ENCODE measurements at places on chromosomes 5 and 9.

DNA sequence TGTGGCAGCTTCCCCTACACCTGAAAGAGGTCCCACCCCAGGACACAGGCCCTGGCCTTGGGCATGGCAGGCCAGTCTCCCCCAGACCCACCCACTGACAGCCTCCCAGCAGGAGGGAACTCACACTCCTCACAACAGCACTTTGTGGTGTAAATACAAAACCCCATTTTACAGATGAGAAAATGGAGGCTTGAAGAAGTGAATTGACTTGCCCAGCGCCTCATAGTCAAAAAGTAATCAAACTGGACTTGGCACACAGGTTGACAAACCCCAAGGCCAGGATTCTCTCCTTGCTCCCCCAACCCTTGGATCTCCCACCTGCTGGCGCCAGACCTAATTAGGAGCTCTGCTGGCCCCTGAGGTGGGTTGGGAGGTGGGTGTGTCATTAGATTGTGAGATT, 29.2 kb upstream of the NEK6 start:
- DNase-seq = no peak

GRCh38 chr9:70438341-70438928, 24.0 kb upstream of the KLF9 start:
- DNase-seq = no peak

DNA sequence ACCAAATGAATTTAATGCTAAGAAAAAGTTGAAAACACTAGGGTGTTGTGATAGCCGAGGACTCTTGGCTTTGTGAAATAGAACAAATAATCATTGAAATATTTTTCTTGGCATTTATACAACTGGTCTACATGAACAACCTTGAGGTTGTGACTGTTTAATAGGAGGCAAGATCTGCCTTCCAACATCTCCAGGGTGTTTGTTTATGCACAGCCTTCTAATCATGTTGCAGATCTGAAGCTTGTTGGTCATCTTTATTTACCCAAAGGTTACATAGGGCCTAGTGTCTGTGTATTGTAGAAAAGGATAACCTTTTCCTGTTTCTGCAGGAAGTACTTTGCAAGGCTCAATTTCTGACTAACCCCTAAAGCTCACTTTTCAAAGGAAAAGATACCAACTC, 65.2 kb upstream of the RANBP3L start:
- DNase-seq = no peak

DNA sequence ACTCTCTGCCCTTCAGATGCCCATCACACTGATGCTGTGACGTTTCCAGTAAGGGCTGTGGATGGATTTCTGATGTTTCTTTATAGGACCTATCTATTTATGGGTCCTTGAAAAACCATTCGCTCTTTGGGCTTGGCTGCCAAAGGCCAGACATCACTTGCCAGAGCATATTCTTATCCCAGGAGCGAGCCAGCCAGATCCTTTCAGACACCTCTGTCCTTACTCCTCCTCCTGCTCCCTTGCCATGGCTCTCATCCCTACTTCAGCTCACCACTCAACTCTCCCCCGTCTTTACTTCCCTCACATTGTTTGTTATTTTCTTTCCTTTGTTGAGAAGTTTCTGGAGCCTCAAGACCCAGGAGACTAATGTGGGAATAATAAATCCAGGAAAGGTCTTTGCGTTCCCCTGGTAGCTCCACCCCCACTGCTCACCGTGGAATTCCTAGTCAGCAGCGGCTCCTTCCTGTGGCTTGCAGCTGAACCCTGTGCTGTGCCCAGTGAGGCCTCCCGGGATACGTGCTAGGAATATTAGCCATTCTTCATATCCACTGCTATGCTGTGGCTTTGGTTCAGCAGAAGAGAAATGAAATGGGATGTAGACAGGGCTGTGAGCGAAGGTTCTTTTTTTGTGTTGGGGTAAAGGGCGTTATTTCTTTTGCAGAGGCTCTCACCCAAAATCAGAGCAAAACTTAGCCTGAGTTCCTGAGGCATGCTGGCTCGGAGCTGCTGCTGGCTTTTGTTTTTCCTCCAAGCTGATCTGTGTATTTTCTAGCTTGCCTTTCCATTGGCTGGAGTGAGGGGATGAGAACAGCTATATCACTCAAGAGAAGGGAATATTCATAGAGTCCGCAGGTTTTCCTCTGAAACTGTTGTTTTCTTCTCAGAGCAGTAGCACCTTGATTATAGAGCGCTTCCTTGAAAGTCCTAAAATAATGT, 171.1 kb downstream of the SAXO1 start:
- DNase-seq = no peak

GRCh38 chr5:16957304-16958196, 21.5 kb upstream of the MYO10 start:
- DNase-seq = no peak

GRCh38 chr5:95283761-95284571, 928 bp downstream of the MCTP1 start:
- DNase-seq = no peak

DNA sequence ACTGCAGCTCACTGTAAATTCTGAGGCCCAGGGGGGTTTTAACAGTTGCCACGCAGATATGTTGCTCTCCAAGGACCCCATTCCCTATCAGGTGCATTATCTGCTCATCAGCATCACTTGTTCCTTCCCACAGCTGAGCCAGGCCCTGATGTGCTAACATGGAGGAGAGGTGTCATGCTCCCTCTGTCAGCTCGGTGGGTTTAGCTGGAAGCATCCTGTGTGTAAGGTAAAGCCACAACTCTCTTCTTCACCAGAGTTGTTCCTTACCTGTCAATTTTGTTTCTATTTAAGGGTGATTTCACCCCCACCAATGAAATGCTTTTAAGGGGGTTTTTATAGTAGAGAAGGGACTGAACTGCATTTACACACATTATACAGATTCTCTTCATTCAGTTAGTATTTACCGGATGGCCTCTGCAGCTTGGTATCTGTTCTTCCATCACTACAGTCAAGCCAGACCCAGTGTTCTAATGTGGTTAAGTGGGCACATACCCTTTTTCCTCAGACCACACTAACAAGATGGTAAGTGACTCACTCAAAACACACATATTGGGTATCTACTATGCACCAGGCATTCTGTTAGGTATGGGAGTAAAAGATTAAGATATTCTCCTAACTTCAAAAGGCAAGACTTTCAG, 205.4 kb downstream of the DCP2 start:
- DNase-seq = no peak

DNA sequence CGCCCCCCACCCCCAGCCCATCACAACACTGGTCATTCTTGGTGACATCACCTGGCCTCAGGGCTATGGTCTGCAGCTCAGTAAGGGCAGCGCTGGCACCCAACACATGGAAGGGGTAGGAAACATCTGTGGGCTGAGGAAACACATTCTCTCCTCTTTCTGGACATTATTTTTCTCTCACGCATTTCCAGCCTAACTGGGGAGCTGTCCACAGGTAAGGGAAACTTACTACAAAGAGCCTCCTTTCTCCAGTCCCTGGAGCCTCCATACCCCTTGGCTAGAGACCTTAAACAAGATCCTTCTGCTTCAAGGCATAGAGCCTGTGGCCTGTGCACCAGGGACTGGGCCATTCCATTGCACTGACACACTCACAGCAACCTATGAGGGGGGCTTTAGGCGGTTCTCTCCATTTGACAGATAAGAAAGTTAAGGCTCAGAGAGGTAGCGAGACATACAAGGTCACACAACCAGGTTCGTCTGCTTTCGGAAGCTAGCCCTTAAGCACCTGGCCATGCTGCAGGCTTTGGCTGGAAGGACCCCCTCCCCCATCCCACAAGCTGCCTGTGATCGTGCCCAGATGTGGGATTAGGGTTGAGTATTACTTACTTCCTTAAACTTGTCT, 40.7 kb downstream of the CXXC5 start:
- DNase-seq = no peak

DNA sequence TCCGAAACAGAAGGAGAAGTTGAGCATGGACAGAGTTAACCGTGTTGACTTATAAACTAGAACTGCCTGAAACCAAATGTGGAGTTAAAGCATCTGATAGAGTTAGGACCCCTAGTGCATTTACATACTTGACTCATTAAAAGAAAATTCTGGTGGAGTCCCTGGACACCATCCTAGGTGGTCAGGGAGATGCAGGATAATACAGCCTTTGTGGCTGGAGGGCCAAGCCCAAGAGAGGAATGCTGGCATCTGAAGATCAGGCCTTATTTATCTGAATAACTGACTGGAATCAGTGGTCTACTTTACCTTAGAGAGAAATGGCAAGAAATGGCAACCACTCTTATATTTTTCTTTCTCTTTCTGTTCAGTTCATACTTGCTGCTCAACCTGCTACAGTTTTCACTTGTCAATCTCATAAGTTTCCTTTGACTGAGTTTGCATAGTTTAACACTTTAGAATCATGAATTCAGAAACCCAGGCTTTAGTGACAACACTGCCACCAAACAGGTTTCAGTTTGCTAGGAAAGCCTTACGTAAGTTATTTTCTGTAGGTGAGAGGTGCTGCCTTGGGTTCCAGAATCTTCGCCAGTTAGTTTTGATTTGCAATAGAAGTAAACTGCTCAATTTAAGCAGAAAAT, 10.2 kb downstream of the CMYA5 start:
- no peak for DNase-seq

DNA sequence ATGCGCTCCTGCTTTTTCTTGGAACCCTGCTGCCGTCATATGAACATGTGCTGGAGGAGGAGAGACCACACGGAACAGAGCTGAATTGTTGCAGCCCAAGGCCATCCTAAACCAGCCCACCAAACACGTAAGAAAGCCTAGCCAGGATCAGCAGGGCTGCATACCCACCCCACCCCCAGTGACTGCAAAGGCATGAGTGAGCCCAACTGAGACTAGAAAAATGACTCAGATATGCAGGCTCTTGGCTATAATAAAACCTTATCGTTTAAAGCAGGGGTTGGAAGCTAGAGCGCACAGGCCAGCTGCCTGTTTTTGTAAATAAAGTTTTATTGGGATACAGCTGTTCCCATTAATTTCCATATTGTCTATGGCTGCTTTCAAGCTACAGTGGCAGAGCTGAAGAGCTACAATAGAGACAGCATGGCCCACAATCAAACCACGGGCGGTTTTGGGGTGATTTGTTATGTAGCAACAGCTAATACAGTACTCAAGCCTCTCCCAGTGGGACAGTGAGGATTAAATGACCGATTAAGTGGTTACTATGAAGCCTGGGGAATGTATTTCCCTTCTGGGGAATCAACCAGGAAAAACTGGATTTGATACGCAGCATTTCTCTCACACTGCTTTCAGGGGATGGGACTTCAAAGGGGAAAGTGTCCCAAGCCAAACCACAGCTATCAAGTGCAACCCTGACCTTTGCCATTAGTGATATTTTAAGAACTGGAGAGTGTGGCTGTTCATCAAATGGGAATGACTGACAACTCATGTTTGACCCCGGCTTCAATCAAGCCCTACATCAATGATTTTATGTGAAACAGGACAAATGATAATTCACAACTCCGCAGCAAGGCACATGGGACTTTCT, 6.3 kb downstream of the SHB start:
- no peak for DNase-seq

DNA sequence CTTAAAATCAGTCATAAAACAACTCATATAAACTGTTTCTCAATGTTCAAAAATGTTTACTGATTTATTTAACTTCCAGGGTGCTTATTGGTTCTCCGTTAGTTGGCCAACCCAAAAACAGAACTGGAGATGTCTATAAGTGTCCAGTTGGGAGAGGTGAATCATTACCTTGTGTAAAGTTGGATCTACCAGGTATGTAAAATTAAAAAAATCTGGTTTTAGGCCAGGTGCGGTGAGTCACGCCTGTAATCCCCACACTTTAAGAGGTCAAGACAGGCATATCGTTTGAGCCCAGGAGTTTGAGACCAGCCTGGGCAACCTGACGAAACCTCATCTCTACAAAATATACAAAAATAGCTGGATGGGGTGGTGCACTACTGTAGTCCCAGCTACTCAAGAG, 73.7 kb downstream of the ITGA1 start:
- no peak for DNase-seq

- no peak for DNase-seq
Measured at GRCh38 chr9:95086564-95086955, 230.9 kb downstream of the FANCC start.

GRCh38 chr9:130138171-130138653, 34.0 kb upstream of the NCS1 start:
- no peak for DNase-seq

GRCh38 chr9:94745806-94746540, 19.5 kb downstream of the AOPEP start:
- no peak for DNase-seq

GRCh38 chr5:180216646-180217171, 7.7 kb upstream of the RASGEF1C start:
- no peak for DNase-seq

- no peak for DNase-seq
Measured at GRCh38 chr5:94522117-94522516, 96.3 kb downstream of the KIAA0825 start.

DNA sequence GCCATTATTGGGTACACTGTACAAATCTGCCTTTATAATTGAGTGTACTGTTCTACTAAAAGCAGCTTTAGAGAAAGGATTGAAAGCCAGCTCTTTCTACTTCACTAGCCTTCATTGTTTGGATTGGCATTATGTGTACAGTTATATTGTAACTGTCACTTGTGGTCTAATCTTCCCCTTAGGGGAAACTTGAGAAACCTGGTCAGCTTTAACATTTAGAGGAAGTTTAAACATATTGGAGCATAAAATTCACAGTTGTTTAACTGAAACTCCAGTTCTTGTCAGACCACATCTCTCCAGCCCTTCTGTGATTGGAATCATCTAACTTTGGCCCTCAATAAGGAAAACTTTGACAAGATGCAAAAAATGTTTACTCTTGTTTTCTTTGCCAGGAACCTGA, 24.6 kb downstream of the PIK3R1 start:
- DNase-seq = no peak

DNA sequence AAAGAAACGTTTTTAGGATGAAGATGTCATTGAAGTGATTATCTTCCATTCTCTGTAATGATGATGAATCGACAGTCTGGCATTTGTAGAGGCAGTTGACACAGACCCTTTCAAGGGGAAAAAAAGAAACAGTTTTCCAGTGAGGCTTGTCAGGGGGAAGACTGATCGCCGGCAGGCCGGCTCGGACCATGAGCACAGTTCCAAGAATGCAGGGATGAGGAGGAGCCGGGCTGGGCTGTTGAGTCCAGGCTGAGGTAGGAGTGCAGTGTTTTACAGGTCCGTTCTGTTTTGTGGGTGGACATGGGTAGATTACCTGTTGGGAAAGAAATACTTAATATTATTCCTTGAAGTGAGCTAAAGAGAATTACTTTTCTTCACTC, 194.6 kb downstream of the AOPEP start:
- no peak for DNase-seq

DNA sequence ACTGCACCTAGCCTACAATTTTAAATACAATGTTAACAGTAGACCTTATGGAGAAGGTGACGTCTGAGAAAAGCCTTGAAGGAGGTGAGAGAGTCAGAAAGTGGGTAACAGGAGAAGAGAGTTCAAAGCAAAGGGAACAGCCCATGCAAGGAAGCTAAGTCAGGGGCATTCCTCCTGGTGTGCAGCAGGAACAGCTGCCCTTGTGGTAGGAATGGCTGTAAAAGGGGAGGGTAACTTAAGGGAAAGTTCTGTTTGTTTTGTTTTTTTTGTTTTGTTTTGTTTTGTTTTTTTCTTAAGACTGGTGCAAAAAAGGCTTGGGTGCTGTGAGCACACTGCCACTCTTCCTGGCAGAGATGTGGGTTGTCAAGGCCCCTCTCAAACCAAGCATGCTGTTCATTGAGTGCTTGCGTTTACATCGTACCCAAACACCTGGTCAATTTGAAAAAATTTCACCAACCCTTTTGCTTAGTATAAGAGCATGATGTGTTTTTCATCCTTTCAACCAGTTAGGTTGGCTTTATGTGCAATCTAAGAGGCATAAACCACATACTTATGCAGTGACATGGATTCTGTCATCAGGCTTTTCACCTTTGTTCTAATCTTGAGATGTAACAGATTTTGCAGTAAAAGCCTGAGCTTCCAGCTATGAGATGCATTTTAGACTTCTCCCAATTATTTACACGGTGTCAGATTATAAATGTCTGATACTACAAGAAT, 279.7 kb downstream of the GLIS3 start:
- DNase-seq = no peak

Data from activated T-cell treated with anti-CD3 and anti-CD28 coated beads for 4 hours (primary cell).